ENCODE measurements at places on chromosomes 3 and 15.

GRCh38 chr3:129614927-129615363 is 8.5 kb upstream of the PLXND1 start:
- DNase-seq, result peak; percentile 45

GRCh38 chr15:61871926-61872522 is 188.2 kb downstream of the VPS13C start:
- peak; percentile 4 for DNase-seq

DNA sequence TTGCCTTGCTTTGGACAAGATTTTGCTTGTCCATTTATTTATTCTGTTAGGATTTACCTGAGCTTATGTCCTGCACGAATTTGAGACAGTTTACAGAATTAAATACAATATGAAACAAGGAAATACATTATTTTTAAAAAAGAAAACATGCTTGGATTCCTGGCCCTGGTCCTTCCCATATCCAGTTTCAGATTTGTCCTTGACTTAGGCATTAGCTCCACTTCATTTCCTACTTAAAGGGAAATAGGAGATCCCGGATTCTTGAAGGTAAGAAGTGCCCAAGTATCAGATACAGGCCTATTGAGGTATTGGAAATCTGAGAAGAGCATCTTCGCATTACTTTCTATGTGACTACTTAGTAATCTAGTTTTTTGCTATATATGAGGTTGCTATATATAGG is 672.0 kb downstream of the SI start:
- DNase-seq, result no peak

- DNase-seq, result peak; percentile 65
Observed at GRCh38 chr3:159586571-159587202, 401.9 kb upstream of the IL12A start.

- DNase-seq, result peak; percentile 69
Observed at GRCh38 chr3:116445311-116445841, at the start of gene LSAMP. TSS of gene LSAMP (minus strand) at chr3:116445487.

- DNase-seq, result peak; percentile 39
Observed at GRCh38 chr15:41928637-41929620, 35.1 kb upstream of the SPTBN5 start.

DNA sequence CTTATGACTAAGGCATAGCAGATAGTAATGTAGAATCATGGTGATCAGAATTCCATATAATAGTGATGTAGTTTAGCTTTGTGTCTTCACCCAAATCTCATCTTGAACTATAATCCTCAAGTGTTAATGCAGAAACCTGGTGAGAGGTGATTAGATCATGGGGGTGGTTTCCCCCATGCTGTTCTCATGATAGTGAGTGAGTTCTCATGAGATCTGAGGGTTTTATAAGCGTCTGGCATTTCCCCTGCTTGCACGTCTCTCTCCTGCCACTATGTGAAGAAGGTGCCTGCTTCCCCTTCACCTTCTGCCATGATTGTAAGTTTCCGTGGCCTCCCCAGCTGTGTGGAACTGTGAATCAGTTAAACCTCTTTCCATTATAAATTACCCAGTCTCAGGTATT is 138.7 kb upstream of the CBLB start:
- no peak for DNase-seq

- no peak for DNase-seq
Observed at GRCh38 chr3:161818106-161818505, 321.5 kb downstream of the OTOL1 start.

DNA sequence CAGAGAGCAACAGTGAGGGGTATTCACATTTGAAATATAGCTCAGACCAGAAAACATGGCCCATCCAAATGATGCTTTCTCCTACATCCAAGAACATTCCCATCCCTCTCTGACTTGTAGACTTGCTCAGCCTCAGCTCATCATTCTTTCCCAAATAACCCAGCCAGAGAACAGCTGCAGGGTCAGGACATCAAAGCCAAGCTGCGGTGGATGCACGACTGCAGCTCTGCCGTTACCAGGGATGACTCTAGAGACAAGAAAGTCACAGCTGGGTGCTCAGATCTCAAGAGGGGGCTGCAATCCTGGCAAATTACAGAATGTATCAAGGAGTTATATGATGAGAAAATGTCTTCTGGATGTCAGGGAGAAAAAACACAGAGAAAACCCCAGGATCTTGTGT is 944.3 kb downstream of the NTRK3 start:
- no peak for DNase-seq

- DNase-seq, result no peak
Observed at GRCh38 chr3:173217127-173217526, 76.1 kb upstream of the SPATA16 start.

- no peak for DNase-seq
Observed at GRCh38 chr3:104132566-104133403, 1233.9 kb upstream of the ALCAM start.

DNA sequence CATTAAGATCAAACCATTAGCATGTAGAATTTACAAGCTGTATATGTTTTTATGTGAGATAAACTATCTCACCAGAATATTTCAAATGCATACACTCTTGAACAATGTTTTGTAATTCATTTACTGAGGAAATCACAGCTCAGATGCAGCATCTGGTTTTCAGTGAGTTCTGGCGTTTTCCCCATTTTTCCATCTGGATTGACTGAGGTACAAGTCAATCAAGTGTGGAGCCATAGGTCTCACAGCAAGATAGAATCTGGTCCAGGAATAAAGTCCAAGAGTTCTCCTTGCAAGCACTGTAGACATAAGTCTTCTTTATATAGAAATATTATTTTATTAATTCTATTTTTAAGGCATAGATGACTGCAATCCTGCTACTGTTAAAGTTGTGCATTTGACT is 219.3 kb downstream of the ZBBX start:
- DNase-seq, result no peak

- DNase-seq, result peak; percentile 34
Observed at GRCh38 chr3:151171145-151171757, 31.8 kb downstream of the GPR171 start.

DNA sequence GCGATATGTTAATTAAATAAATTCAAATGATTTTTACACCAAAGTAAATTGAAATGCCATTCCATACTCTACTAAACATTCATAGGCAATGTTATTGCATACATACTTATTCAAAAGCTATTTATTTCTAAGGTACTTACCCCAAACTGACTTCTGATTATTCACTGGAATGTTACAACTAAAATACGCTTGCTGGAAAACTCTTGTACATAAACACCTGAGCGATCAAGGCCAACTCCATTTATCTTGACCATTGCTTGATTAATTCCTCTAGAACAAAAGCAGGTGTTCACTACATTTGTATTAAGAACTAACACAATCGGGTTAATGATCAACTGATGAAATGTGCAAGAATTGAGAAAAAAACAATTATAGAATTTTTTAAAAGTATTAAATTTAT is at the start of gene SERPINI2:
Gene SERPINI2 (minus strand): TSS at position 180 of the 400 bp plus-strand sequence. CDS start 2,208 bp downstream, outside the sequence.
- no peak for DNase-seq

- DNase-seq, result no peak
Observed at GRCh38 chr3:147428326-147428725, 19.2 kb downstream of the ZIC1 start.

DNA sequence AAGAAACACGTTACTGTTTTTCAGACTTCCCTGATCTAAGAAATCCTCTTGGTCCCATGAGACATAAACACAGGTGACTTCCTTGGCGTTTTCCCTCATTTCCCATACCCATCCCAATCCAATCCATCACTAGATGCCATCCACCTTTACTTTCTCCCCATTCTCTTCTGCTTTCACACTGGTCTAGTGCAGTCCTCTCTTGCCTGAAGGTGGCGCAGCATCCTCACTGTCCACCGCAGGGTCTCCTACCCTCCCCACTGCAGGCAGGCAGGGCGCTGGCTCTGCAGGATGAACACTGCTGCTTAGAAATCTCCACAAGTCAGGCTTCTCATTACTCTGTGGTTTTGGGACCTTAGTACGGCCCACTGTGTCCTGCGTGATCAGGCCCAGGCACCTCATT is 58.2 kb downstream of the RAB7A start:
- DNase-seq, result no peak

DNA sequence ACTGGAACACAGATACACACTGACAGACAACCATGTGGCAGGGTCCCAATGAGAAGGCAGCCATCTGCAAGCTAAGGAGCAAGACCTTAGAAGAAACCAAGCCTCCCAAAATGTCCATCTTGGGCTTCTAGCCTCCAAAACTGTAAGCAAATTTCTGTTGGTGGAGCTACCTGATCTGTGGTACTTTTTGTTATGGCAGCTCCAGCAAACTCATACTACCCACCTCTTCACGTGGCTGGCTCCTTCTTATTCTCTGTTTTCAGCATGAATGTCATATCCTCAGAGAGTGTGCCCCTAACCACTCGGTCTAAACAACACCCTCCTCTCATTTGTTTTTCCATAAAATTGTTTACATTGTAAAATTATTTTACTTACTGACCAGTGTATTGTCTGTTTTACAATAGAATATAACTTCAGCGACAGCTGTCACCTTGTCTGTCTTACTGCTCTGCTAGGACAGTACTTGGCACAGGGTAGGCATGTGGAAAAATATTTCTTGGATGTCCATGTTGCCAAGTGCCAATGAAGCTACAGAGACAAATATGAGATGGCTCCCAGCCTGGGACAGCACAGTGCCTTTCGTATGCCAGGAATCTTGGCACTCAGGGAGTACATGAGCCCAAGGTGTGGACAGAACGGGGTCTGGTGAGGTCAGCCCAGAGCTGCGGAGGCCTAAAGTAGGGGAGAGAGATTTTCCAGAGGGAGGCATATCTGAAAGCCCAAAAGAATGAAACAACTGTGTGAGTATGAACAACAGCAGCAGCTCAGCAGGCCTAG is 17.4 kb upstream of the SLC25A36 start:
- no peak for DNase-seq

DNA sequence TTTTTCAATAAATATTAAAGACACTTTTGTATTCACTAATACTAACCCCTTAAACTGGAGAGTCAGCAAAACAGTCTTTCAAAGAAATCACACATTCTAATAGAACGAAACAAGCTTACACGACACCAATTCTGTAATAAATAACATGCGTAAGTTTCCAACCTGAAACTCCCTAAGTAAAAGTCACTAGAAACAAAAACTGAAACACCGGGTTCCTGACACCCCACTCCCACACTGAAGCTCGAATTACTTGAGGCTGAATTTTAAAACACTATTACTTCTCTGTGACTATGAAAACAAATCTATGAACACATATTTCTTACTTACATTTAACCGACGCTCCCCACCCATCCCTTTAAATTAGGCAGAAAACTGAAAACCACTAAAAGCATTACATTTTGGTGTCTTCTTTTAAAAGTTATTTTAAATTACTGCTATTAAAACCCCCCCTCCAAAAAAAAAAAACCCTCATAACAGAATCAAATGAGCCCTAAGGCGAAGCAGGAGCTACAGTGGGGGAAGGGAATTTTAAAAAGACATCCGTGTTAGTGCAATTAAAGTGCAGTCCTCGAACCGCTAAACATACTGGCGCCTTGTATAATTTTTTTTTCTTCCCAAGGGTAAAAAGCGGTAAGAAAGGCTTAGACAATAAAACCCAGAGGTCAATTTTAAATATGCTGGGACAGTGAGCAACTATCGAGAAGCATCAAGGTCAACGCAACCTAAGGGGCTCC is 878 bp downstream of the SPPL2A start:
- DNase-seq, result no peak

DNA sequence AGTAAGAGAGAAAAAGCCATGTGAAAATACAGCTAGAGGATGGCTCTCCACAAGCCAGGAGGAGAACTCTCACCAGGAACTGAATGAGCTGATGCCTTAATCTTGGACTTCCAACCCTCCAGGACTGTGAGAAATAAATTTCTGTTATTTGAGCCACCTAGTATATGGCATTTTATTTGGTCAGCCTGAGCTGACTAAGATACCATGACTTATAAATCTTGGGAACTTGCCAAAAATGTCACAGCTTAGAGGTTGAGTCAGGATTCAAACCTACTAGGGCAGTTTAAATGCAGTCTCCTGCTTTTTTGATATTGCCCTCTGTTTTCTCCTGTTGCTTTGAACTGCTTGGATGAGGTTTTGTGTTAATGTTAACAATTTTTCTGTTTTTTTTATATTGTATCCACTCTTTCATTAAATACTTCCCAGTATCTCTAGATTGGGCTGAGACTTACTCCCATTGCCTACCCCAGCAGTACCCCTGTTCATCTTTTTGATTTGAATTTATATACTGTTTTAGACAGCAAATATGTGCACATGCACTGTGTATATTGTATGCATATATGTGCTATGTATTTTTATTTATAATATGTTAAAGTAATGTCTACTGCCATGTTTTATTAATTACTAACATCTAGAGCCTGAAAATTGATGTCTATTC is 1223.2 kb downstream of the OTOL1 start:
- DNase-seq, result peak; percentile 92

GRCh38 chr3:66464512-66464894 is 36.3 kb downstream of the LRIG1 start:
- DNase-seq, result peak; percentile 77

GRCh38 chr3:52403955-52404354 is 40.9 kb downstream of the SEMA3G start:
- no peak for DNase-seq

DNA sequence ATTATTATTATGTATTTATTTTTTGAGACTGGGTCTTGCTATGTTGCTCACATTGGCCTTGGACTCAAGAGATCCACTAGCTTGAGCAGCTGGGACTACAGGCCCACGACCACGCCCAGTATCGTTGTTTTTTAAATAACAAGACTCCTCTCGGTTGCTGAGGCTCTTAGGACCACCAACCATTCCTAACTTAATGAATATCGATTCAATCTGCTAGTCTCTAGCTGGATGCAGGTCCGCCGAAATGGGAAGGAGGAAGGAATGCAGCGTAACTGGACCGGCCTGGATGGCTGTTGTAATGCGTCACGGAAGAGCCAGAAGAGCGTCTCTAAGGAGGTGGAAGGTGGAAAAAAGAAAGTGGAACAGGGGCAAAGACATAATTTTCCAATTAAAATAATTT is 1.7 kb downstream of the ANXA2 start:
- DNase-seq, result no peak

- peak; percentile 46 for DNase-seq
Observed at GRCh38 chr3:111895071-111895470, 36.0 kb downstream of the PHLDB2 start.
